ENCODE measurements at places on chromosomes 11 and 22. TPM values are rescaled to one million over a fixed set of nuclear protein-coding genes. Genes with fewer than 3 reads are reported as not detected.

The POU2AF3 gene
- total RNA-seq = not detected

- DNase-seq = no peak
Measured at GRCh38 chr11:299081-299891, at the start of gene IFITM5. Gene IFITM5 (minus strand): TSS chr11:299526. CDS start chr11:299490, 36 bp downstream.

- DNase-seq = peak; percentile 16
Measured at GRCh38 chr11:43988040-43988817, 45.8 kb downstream of the C11orf96 start.

DNA sequence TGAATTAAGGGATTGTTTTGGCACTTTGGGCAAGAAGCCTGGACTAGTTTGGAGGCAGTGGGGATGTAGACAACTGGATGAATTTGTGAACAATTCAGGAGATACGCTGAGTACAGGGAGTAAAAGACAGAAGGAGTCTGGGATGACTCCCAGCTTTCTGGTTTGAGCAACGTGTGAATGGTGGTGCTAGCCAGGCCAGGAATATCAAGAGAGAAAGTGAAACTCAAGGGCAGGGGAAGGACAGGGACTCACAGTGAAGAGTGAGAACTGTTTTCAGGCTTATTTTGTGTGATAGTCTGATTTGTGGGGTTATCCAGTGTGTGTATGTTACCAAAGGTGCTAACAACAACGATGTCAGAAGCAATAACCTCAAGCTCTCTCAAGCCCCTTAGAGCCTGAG lies 15.9 kb downstream of the CHRM1 start:
- DNase-seq = no peak

DNA sequence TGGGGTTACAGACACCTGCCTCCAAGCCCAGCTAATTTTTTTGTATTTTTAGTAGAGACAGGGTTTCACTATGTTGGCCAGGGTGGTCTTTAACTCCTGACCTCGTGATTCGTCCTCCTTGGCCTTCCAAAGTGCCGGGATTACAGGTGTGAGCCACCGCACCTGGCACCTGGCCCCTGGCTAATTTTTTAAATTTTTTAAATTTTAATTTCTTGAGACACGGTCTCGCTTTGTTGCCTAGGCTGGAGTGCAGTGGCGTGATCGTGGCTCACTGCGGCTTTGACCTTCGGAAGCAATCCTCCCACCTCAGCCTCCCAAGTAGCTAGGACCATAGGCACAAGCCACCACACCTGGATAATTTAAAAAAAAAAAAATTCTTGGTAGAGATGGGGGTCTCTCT lies 14.6 kb downstream of the PPP6R2 start:
- DNase-seq = no peak

- DNase-seq = no peak
Measured at GRCh38 chr22:22773979-22774604, 113.5 kb upstream of the IGLL5 start.

- DNase-seq = no peak
Measured at GRCh38 chr22:17097062-17097461, 12.3 kb downstream of the IL17RA start.

The BEST1 gene
- 47.8 TPM for total RNA-seq

The CD3G gene
- not detected for total RNA-seq

The PYGM gene
- total RNA-seq = 0.08 TPM

The ZNF215 gene
- 5.5 TPM for total RNA-seq

DNA sequence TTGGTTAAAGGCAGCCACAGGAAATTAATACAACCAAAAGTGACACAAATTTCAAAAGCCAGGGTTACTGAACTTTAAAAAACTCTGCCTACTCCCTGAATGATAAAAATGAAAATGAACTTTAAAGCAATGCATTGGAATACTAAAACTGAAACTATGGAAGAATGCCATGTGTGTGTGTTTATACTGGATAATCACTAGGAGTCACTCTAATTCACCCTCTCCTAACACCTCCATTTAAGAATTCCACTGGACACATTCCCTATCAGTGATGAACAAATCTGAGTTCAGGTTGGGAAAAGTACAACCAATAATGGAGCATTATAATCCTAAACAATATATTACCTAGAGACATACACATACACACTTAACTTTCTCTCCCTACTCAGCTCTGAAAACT lies 27.5 kb upstream of the PLAAT3 start:
- DNase-seq = no peak

- no peak for DNase-seq
Measured at GRCh38 chr22:49094151-49094550, 733.5 kb downstream of the BRD1 start.

- no peak for DNase-seq
Measured at GRCh38 chr11:19849107-19849789, 136.6 kb downstream of the NAV2 start.

- no peak for DNase-seq
Measured at GRCh38 chr22:46517255-46517761, 20.1 kb downstream of the CELSR1 start.

DNA sequence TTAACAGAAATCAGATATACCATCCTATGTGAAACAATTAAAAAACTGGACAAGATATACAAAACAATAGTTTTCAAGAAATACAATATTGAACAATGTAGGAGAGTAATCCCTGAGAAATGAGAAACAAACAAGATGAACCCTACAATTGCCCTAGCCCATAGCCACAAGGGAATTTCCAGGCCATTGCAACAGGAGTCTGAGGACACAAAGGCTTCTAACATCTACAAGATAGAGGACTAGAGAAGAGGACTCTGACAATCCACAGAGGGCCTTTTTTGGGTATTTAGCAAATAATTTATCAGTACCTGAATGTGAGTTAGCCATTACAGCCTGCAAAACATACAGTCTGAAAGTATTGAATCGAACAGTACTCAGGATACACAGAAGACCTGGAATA lies 251.7 kb downstream of the GRM5 start:
- no peak for DNase-seq

GRCh38 chr11:64286801-64287159 lies 1.1 kb downstream of the GPR137 start:
- DNase-seq = no peak

The LSP1 gene
- total RNA-seq = not detected

- DNase-seq = no peak
Measured at GRCh38 chr11:8908099-8908498, 2.9 kb upstream of the AKIP1 start.

DNA sequence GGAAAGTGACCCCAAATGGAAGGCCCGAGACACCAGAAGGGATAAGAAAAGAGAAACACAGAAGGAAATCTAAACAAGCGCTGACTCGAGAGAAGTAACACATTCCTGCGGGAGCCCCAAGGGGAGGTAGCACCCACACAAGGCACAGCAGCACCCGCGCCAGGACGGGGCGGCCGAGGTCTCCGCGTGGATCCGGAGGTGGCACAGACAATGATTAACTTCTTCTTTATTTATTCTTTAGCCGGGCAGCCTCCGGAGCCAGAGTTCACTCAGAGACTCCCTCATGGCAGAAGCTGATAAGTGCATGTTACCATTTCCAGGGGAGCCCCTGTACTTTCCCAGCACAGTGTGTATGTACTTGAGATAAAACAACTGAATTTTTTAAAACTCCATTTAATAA lies 5.1 kb downstream of the TOLLIP start:
- DNase-seq = no peak

DNA sequence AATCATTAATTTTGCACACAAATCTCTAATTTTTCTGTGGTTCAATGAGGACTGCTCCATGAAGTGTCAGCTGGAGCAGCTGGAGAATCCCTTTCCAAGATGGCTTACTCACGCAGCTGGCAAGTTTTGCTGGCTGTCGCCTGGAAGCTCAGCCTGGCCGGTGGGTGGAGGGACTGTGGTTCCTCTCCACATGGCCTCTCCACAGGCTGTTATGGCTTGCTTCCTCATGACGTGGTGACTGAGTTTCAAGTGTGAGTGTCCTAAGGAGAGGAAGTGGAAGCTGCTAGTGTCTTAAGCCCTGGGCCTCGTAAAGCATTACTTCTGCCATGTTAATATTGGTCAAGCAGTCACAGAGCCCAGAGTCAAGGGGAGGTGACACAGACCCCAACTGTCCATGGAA lies 14.0 kb upstream of the NRIP3 start:
- DNase-seq = no peak

DNA sequence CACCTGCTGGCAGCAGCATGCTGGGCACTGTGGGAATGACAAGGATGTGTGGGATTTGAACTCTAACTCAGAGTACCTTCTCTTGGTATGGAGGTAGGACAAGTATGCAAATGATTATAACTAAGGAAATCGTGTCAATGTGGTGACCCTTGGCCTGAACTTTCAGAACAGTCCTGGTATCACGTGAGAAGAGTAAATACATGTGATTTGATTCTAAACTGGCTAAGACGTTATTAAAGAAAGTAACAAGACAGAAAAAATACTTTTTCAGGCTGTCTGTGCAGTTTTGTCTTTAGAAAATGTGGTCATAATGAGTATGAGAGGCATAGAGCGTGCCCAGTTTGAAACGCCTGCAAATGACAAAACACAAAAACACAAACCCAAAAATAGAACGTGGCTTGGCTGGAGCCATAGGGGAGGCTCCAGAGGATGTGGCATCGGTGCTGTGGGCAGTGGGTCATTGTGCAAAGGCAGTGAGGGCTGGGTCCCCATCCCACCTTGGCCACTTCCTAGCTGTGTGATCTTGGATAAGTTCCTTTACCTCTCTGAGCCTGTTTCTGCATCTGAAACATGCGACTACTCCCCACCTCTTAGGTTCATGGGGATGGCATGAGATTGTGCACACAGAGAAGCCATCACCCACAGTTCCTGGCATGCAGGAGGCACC lies 18.4 kb upstream of the IL2RB start:
- no peak for DNase-seq

The DTX4 gene
- total RNA-seq = 0.95 TPM

DNA sequence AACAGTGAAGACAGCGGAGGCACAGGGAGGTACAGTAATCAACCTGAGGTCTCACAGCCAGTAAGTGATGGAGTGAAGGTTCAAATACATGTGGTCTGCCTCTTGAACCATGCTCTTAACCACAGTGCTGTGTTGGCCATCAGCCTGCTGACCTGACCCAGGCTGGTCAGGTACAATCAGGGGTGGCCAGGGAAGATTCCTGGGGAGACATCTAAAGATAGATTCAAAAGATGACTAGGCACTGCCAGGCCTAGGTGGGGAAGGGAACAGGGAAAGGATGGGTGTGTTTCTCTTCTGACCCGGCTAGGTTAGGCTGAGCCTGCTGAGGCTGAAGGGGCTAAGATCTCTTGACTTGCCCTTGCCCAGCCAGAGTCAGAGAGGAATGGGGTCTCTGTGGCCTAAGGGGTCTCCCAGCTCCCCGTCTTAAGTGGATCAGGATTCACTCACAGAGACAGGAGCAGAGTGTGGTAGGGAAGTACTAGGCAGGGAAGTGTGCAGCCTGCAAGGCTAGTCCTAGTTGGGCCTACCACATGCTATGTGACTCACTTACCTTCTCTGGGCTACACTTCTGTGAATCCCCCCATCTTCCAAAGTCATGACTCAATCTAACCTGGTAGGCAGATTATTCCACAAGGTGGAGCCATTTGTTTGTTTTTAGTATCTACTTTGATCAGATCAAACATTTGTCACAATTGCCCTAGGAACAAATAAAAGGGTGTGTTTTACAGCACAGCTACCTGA lies 10.4 kb upstream of the SREBF2 start:
- DNase-seq = peak; percentile 76

The RASSF10 gene
- 0.45 TPM for total RNA-seq

- no peak for DNase-seq
Measured at GRCh38 chr22:32752816-32753520, 48.5 kb upstream of the TIMP3 start.

GRCh38 chr11:118180300-118180703 lies 3.9 kb upstream of the SCN2B start:
- peak; percentile 53 for DNase-seq

DNA sequence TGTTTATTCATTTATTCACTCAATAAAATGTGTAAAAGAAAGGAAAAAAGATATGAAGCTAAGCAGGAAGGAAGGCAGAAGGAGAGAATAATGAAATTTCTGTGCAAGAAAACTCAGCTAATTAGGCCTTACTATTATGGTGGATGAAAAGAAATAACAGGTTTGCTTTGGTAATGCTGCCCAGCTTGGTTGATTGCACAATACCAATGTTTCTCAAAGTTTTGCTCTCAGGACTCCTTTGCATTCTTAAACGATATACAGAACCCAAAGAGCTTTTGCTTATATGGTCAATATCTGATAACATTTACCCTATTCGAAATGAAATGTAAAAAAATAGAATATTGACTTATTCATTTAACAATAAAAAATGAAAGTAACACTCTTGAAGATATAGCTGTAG lies 7.3 kb upstream of the CTSC start:
- DNase-seq = no peak

- DNase-seq = peak; percentile 82
Measured at GRCh38 chr11:119106564-119107537, at the start of gene C2CD2L. Gene C2CD2L (plus strand): TSS chr11:119107344. CDS start chr11:119107742, 398 bp downstream.

DNA sequence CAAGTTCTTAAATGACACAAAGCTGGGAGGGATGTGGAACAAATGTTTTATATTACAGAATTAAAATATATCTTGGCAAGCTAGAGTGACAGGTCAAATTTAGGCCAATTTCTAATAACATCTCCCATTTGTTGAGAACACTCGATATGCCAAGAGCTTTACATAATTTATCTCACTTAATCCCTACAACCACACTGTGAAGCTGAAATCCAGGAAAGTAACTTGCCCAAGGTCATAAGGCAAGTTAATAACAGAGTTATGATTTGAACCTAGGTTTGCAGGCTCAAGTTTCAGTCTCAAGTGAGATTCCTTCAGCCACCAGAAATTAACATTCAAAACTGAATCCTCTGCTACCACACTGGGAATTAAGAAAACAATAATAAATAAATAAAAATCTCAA lies 38.3 kb downstream of the RAB30 start:
- no peak for DNase-seq

- DNase-seq = no peak
Measured at GRCh38 chr11:116975661-116976060, 122.6 kb downstream of the SIK3 start.

The SNX32 gene
- total RNA-seq = 0.08 TPM

GRCh38 chr11:46253258-46254132 lies 24.0 kb upstream of the CREB3L1 start:
- no peak for DNase-seq

GRCh38 chr11:18314784-18315523 lies 7.0 kb downstream of the HPS5 start:
- DNase-seq = no peak

Measured in SK-MEL-5 (cell line).